Cardiac muscle cell (in vitro differentiated cells and primary cell): ENCODE measurements at places on chromosomes 2 and 18. TPM values are rescaled to one million over a fixed set of nuclear protein-coding genes. Genes with fewer than 3 reads are reported as not detected.

Gene EML4
- total RNA-seq = 39.5 and 56.2 TPM in 2 replicates

Gene CDCA7
- 24.2 and 27.7 TPM in 2 replicates for total RNA-seq

Gene CYP1B1
- 0.18 TPM in 1 of 2 replicates, not detected in the other for total RNA-seq

Gene FAM228A
- total RNA-seq = 1.7 and 3.0 TPM in 2 replicates

Gene REEP1
- 14.6 and 22.7 TPM in 2 replicates for total RNA-seq

Gene REG1B
- total RNA-seq = not detected in 2 replicates

Gene CABYR
- 0.99 and 1.7 TPM in 2 replicates for total RNA-seq

Gene NT5DC4
- total RNA-seq = not detected in 2 replicates

Gene DCDC2C
- not detected in 2 replicates for total RNA-seq

Gene PREPL
- 30.7 and 52.9 TPM in 2 replicates for total RNA-seq

Gene SFXN5
- total RNA-seq = 13.5 and 15.6 TPM in 2 replicates

Gene CNNM3
- 15.2 and 18.9 TPM in 2 replicates for total RNA-seq

GRCh38 chr2:45123521-45124191 lies 114.4 kb upstream of the SIX2 start:
- no peak overlapping the region for H3K4me3 ChIP-seq
- H3K36me3 ChIP-seq = no peaks in the 10 kb centered on the region
- H3K4me1 ChIP-seq = no peaks in the 10 kb centered on the region
- no peak for DNase-seq

- H3K27me3 ChIP-seq = no peaks in the 10 kb centered on the region
- peaks cover 65% of the 10 kb centered on the region for H3K36me3 ChIP-seq
- H3K27ac ChIP-seq = no peak overlapping the region
- H3K4me3 ChIP-seq = no peak overlapping the region
These were observed 19.1 kb downstream of the IAH1 start for GRCh38 chr2:9493478-9493877.

DNA sequence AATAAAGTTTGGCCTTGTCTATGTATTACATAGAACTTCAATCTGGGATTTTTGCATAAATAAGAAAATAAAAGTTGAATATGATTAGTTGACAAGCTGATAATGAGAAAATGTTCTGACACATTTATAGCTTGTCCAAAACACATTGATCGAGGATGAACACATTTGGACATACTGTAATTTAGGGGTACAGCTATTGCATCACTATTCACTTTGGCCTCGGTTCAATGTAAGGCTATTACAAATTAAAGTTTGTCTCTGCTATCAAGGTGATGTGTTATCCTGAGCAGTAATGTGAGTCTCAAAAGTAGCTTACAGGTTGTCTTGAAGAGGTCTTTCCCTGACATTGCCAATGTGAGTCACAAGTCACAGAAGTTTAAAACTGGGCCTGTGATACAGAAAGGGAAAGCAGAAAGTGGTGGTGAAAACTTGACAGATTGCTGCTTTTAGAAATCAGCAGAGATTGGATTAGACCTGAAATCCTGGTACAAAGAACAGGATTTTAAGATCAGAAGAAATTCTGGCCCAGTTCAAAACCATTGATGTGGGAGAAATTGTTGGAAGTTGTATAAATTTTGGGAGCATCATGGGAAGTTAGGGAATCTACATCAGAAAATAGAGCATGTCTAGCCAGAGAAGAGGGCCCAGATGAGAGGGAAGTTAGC lies 674.1 kb downstream of the NYAP2 start:
- H3K4me1 ChIP-seq = no peaks in the 10 kb centered on the region
- no peak overlapping the region for H3K4me3 ChIP-seq
- no peaks in the 10 kb centered on the region for H3K36me3 ChIP-seq
- no peak overlapping the region for H3K27ac ChIP-seq
- H3K27me3 ChIP-seq = no peaks in the 10 kb centered on the region
- DNase-seq = no peak

DNA sequence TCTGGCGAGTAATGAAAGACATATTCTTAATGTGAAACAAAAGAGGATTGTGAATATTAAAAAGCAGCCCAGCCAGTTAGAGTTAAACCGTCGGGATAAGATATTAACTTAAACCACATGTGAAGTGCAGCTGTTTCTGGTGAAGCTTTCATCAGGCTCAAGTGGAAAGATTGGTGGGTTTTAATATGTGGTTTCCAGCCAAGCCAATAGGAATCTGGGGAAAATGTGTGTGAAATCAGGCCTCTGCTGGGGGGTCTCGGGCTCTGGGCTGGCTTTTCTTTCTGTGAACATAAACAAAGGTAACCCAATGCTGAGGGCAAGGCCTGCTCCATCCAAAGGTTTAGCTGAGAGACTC lies 279.6 kb downstream of the SLC4A3 start:
- no peak overlapping the region for H3K27ac ChIP-seq
- no peaks in the 10 kb centered on the region for H3K27me3 ChIP-seq
- no peaks in the 10 kb centered on the region for H3K36me3 ChIP-seq
- no peak overlapping the region for H3K4me3 ChIP-seq
- no peak for DNase-seq
- no peaks in the 10 kb centered on the region for H3K4me1 ChIP-seq

- no peak overlapping the region for H3K4me3 ChIP-seq
- H3K27me3 ChIP-seq = peaks cover 11% of the 10 kb centered on the region
- peaks cover 14% of the 10 kb centered on the region for H3K4me1 ChIP-seq
- peaks cover 3% of the 10 kb centered on the region for H3K36me3 ChIP-seq
These were observed 2.4 kb downstream of the MRPL33 start for GRCh38 chr2:27773959-27774358.

DNA sequence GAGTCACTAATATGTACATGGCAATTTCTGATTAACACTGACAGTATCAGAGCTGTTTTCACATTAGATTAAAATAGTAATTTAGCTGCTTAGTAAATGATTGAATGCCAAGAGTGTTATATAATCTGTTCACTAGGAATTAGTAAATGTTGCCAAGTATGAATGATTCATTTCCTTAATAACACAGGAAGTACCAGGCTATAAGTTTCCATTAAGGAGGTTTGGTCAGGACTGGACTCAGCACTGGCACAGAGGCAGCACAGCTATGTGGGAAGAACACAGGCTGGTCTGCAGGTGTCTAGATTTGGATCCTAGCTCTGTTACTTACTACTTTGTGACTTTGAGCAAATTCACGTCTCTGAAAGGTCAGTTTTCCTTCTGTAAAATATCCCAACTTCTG lies 97.2 kb downstream of the TDRD15 start:
- no peak for DNase-seq
- peaks cover 6% of the 10 kb centered on the region for H3K4me1 ChIP-seq
- H3K36me3 ChIP-seq = no peaks in the 10 kb centered on the region
- no peaks in the 10 kb centered on the region for H3K27me3 ChIP-seq
- no peak overlapping the region for H3K27ac ChIP-seq

GRCh38 chr2:187091664-187092063 lies 242.7 kb upstream of the ZSWIM2 start:
- H3K4me1 ChIP-seq = no peaks in the 10 kb centered on the region
- no peak for DNase-seq
- no peaks in the 10 kb centered on the region for H3K27me3 ChIP-seq
- H3K4me3 ChIP-seq = no peak overlapping the region

DNA sequence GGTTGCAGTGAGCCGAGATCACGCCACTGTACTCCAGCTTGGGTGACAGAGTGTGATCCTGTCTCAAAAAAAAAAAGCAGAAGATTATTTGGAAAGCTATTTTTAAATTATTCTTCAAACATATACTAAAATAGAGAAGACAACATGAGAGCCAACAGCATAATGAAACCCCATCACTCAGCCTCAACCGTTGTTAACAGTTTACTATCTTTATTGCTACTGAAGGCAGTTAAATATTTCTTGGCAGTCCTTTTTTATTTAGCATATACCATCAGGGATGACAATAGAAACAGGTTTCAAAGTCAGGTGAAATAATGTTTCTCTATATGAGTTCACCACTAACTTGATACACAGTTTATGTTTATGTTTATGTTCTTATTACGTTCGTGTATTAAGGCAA lies 157.2 kb downstream of the NEDD4L start:
- H3K27me3 ChIP-seq = no peaks in the 10 kb centered on the region
- no peaks in the 10 kb centered on the region for H3K4me1 ChIP-seq
- H3K36me3 ChIP-seq = no peaks in the 10 kb centered on the region
- no peak overlapping the region for H3K4me3 ChIP-seq
- no peak overlapping the region for H3K27ac ChIP-seq

DNA sequence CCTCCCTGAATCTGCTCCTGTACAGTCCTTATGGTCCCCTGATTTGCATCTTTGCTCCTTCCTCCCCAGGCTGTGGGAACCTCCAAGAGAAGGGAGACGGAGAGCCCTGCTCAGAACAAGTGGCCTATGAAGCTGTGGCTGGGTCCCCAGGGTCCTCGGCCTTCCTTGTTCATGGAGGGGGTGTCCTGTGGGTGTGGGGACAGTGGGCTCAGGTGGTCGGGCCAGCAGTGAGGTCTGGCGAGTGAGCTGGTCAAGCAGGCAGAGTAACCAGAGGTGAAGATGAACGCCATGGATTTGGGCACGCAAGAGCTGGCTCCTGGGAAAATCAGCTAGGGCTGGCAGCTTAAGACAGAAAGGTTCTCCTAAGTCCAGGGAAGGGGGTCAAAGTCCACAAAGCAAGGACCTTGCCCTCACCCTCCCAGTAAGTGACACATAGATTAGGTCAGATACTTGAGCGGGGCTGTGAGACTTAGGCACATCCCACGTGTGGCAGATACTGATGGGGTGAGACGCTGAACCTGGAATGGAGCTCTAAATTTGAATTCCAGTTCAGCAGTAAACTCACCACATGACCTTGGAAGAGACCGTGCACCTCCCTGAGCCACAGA lies 24.8 kb downstream of the GNLY start:
- H3K27me3 ChIP-seq = no peaks in the 10 kb centered on the region
- DNase-seq = no peak
- H3K27ac ChIP-seq = no peak overlapping the region
- H3K4me3 ChIP-seq = no peak overlapping the region
- no peaks in the 10 kb centered on the region for H3K36me3 ChIP-seq
- peaks cover 11% of the 10 kb centered on the region for H3K4me1 ChIP-seq

GRCh38 chr2:118169359-118170005 lies 81.2 kb downstream of the INSIG2 start:
- DNase-seq = no peak
- H3K36me3 ChIP-seq = no peaks in the 10 kb centered on the region
- H3K4me3 ChIP-seq = no peak overlapping the region

GRCh38 chr2:219247678-219248642 lies 2.7 kb downstream of the STK16 start:
- no peaks in the 10 kb centered on the region for H3K36me3 ChIP-seq
- no peak overlapping the region for H3K27ac ChIP-seq
- H3K4me1 ChIP-seq = peaks cover 11% of the 10 kb centered on the region
- no peak overlapping the region for H3K4me3 ChIP-seq
- H3K27me3 ChIP-seq = peaks cover 18% of the 10 kb centered on the region

GRCh38 chr2:105118960-105119359 lies 81.1 kb downstream of the MRPS9 start:
- peak; percentile 10 for DNase-seq
- H3K27me3 ChIP-seq = no peaks in the 10 kb centered on the region
- peaks cover 5% of the 10 kb centered on the region for H3K4me1 ChIP-seq
- H3K27ac ChIP-seq = no peak overlapping the region
- H3K36me3 ChIP-seq = no peaks in the 10 kb centered on the region

DNA sequence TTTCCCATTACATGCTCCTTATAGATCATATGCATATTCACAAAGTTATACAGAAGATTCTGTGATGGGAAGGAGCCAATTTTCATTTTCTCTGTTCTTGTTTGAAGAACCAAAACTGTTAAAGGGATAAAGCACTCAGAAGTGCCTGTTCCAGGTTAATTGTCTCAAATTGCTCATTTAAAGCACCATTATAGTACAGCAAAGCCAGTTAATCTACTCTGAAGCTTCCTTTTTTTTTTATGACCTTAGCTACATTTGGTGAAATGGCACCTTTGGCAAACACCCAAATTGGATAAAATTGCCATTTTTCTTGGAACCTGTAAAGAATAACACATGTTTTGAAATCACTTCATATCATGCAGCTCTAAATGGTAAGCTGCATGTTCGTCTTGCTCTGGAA lies 1092.3 kb downstream of the BCL11A start:
- H3K27ac ChIP-seq = no peak overlapping the region
- no peaks in the 10 kb centered on the region for H3K4me1 ChIP-seq
- no peaks in the 10 kb centered on the region for H3K27me3 ChIP-seq
- DNase-seq = no peak

- H3K4me1 ChIP-seq = no peaks in the 10 kb centered on the region
- no peak for DNase-seq
- H3K36me3 ChIP-seq = no peaks in the 10 kb centered on the region
- no peak overlapping the region for H3K27ac ChIP-seq
- no peaks in the 10 kb centered on the region for H3K27me3 ChIP-seq
These were observed 39.4 kb upstream of the NCKAP5 start for GRCh38 chr2:133607679-133608078.

DNA sequence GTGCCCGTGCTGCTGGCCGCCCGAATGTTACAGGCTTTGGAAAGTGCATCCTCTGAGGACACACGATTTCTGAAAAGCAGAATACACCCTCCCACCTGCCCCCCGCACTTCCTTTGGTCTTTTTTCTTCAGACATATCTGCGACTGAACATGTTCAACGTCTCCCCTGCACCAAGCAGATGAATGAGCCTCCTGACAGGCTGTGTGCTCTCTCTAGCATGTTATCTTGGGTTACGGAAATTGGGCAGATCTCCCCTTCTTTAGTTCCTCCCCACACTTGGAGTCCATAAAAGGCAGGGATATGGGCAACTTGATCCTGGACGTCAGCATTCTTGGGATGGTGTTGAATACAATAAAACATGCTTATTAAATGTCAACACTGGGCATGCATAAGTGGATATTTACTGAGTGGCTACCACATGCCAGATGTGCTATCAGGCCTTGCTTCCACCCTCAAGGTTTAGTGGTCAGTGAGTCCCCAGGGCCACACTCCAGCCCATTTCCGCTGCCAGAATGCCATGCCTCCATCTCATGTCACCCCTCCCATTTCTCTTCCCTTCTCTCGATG lies 130.4 kb downstream of the TRIM43 start:
- DNase-seq = no peak
- no peaks in the 10 kb centered on the region for H3K4me1 ChIP-seq
- no peaks in the 10 kb centered on the region for H3K27me3 ChIP-seq
- no peak overlapping the region for H3K4me3 ChIP-seq
- no peaks in the 10 kb centered on the region for H3K36me3 ChIP-seq

DNA sequence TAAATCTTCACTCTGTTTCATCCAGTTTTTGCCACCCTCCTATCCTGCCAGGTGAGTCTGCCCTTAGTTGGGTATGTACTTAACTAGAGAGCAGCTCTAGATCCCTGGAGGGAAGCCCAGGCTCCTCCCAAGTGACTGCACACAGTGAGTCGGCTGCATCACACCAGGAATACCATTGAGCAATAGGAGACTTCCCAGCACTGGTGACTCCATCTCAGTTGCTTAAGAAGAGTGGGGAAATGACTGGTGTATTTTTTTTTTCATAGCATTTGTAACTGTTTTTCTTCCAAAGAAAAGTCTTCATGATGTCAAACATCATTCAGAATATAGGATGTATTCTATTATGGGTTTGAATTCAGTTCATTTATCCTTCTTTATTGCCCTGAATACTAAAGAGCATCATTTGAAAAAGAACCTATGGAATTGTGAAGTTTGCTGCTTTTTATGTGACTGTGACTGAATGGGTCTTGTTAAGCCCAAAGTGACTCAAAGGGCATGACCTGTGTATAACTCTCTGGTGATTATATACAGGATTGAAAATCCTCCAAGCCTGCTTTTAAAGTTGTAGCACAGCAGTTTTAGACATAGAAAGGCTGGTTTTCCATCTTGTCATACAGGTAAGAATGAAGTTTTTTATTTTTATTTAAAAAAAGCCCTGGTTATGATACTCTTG lies 84.3 kb downstream of the MAP3K20 start:
- peak; percentile 99 for DNase-seq
- peaks cover 15% of the 10 kb centered on the region for H3K4me1 ChIP-seq
- H3K4me3 ChIP-seq = no peak overlapping the region
- no peaks in the 10 kb centered on the region for H3K36me3 ChIP-seq
